ENCODE measurements at places on chromosomes 6 and 20.

GRCh38 chr20:2729791-2730190 is 37.2 kb downstream of the EBF4 start:
- DNase-seq: no peak

DNA sequence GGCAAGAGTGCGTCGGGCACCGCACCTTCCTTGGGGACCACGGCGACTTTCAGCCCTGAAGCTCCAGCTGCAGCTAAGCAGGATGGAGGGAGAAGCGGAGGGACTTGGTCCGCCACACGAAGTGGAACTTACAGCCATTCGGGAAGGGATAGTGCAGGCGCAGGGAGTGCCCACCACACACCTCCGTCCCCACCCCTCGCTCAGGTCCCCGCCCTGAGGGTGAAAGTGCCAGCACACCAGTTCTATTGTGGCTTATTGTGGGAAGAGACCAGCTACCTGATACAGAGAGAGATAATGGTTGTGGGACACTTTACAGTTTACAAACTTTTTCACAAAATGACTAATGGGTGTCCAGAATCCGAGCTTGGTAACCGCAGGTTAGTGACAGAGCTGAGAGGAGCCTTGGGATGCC is 76.1 kb downstream of the IRF4 start:
- no peak for DNase-seq

DNA sequence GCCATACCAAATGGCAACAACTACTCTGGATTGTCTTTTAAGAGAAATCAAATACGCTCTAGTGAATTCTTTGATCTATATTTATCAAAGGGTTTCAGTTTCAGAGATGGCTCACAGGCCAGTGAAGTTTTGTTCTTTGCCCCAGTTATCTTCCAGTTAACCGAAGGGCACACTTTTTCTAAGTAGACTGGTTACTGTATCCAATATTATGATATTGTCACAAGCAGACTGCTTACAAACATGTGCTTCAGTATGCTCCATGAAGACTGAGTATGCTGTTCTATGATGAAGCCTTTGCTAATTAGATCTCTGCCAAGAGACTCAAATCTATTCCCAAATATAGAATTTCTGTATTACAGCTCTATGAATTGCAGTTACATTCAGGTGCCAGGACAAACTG is 181.1 kb downstream of the REV3L start:
- DNase-seq: no peak

GRCh38 chr20:46970937-46971630 is 76.4 kb downstream of the EYA2 start:
- DNase-seq: no peak

DNA sequence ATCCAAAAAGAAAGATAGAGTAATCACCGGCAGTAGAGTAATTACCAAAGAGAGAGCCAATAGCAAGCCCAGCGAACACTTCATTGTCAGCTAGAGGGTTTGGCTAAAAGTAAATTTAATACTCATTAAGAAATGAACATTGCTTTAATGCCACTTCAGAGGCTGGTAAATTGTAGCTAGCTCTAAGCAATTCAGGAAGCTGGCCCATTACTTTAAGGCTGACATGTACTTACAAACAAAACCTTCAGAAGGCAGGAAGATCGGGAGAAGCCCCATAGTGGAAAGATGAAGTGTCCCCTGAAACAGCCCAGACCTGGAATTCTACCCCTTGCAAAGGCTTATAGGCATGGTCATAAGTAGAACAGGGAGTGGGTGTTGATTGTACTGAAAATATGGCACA is 396.6 kb upstream of the ID4 start:
- no peak for DNase-seq

All from activated T-cell treated with anti-CD3 and anti-CD28 coated beads for 48 hours (primary cell).